ENCODE measurements at places on chromosomes 4 and X.

DNA sequence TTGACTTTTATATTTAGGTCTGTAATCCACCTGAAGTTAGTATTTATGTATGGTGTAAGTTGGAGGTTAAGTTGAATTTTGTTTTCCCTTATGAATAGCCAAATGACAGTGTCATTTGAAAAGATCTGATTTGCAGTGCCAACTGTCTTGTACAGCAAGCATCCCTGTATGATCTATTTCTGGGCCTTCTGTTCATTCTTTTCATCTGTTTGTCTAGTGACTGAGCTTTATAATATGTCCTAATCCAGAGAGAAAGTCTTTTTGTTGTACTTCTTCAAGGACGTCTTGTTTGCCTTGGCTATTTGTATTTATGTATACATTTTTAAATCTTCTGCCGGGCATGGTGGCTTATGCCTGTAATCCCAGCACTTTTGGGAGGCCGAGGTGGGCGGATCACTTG is 39.6 kb downstream of the CDKL5 start:
- no peak for DNase-seq

DNA sequence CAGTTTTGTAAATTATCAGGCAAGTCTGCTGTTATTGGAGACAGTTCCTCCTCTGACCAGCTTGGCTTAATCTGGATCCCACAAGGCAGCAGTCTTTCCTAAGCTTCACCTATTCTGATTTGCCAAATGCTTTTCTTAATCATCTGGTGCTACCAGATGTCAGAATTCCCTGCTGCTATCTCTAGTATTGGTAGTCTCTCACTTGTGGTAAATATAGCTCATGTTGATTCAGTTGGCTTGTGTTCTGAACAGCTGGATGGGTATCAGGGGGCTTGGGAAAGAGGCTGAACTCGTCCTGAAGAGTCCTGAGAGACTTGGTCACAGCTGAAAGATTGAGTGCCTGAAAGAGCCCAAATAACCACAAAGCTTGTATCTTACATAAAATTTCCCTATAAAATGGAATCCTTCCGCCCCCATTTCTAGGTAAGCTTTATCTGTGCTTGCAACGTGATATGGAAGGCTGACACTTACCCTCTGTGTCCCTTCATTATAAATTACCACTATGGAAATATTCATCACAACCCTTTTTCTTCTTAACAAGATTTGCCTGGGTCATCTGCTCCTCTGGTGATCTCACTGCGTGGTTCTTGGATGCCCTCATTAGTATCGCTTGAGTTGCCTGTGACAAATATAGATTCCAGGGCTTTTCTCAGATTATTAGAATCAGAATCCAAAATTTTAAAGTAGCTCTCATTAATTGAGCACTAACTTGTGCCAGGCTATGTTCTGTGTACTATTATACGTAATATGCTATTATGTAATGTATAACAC is 104.1 kb upstream of the GPRIN3 start:
- DNase-seq: no peak

DNA sequence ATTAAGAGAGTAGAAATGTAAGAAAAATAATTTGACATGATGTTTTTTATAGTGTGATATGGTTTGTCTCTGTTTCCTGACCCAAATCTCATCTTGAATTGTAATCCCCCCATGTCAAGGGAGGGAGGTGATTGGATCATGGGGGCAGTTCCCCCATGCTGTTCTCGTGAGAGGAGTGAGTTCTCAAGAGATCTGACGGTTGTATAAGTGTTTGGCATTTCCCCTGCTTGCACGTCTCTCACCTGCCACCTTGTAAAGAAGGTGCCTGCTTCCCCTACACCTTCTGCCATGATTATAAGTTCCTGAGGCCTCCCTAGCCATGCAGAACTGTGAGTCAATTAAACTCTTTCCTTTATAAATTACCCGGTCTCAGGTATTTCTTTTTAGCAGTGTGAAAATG is 34.8 kb upstream of the EXOC1L start:
- no peak for DNase-seq

GRCh38 chr4:146709956-146710355 is 71.3 kb downstream of the POU4F2 start:
- DNase-seq: no peak

- no peak for DNase-seq
Measured at GRCh38 chr4:7190691-7191545, 1.4 kb upstream of the SORCS2 start.

- DNase-seq: no peak
Measured at GRCh38 chr4:89741768-89742167, 95.2 kb downstream of the SNCA start.

DNA sequence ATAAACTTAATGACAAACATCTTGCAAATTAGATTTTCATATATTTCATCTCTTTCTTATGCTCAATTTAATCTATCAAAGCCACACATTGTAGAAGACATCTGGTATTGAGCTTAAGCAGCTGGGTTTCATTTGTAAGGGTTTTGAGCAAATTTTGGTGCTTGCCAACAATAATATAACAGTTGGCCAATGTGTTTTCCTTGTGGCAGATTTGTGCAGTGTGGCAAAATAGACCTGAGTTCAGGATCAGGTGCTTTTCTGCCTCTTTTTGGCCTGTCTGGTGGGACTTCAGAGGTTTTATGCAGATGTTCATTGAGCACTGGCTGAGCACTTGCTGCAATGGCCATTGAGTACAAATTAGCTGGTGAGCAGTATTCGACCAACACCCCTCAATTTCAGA is 301.9 kb downstream of the BMPR1B start:
- no peak for DNase-seq

DNA sequence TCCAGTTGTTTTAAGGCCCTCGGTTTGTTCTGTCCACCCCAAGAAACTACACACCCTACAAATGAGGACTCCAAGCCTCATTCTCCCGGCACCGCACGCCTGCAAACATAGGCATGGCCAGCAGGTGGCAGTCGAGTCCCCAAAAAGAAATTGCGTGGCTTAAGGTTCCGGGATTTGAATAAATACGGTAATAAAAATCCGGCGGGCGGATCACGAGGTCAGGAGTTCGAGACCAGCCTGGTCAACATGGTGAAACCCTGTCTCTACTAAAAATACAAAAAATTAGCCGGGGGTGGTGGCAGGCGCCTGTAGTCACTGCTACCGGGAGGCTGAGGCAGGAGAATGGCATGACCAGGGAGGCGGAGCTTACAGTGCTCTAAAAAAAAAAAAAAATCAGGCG is 21.8 kb upstream of the CSF2RA start:
- no peak for DNase-seq

DNA sequence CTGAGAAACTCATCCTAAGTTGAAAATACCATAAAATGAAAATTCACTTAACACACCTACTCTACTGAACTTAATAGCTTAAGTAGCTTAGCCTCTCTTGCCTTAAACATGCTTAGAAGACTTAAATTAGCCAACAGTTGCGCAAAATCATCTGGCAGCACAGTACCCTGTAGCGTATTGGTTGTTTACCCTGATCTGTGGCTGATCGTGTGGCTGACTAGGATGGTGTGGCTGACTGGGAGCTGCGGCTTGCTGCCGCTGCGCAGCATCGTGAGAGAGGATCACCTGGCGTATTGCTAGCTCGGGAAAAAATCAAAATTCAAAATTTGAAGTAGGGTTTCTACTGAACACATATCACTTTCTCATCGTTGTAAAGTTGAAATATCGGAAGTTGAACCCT is 6.3 kb downstream of the RUFY3 start:
- DNase-seq: no peak

- DNase-seq: no peak
Measured at GRCh38 chrX:84475596-84475995, 26.7 kb downstream of the HDX start.

DNA sequence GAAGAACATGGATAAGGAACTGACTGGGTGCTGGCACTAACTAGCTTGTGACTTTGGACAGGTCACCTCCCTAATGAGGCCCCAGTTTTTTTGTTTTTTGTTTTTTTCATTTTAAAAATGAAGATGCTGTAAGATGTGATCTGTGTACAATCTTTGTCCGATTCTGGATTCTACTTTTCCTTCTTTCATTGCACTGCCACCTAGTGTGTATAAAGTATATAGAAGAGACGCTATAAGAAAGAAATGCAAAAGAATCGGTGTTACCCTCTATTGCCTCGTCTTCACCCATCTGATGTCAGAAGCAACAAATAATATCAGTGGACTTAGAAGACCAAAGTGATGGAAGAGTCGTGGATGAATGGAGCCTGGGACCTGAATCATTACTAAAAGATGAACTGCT is 58.6 kb upstream of the P2RY10 start:
- no peak for DNase-seq

- no peak for DNase-seq
Measured at GRCh38 chr4:165563851-165564250, 185.0 kb downstream of the CPE start.

DNA sequence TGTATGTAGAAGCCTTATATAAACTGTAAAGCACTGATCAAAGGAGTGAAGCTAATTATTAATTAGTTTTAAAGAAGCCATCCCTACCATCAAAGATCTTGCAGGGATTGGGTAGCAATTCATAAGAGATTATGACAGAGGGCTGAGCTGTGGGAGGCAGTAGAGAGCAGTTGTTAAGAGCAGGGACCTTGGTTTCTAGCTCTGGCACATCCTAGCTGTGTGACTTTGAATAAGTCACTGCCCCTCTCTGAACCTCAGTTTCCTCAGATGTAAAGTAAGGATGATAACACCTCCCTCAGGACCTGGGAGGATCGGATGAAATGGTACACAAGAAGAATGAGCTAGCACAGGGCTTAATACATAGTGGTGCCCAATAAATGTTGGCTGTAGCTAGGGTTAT is 45.4 kb downstream of the APLN start:
- no peak for DNase-seq

DNA sequence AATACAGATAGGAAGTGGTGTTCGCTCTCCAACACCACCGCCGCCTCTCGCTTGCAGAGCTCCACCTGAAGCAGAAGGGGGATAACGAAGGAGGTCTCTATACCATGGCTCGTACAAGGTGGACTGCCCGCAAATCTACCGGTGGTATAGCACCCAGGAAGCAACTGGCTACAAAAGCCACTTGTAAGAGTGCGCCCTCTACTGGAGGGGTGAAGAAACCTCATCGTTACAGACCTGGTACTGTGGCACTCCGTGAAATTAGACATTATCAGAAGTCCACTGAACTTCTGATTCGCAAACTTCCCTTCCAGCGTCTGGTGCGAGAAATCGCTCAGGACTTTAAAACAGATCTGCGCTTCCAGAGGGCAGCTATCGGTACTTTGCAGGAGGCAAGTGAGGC is 5.2 kb upstream of the BMP15 start:
- DNase-seq: no peak

DNA sequence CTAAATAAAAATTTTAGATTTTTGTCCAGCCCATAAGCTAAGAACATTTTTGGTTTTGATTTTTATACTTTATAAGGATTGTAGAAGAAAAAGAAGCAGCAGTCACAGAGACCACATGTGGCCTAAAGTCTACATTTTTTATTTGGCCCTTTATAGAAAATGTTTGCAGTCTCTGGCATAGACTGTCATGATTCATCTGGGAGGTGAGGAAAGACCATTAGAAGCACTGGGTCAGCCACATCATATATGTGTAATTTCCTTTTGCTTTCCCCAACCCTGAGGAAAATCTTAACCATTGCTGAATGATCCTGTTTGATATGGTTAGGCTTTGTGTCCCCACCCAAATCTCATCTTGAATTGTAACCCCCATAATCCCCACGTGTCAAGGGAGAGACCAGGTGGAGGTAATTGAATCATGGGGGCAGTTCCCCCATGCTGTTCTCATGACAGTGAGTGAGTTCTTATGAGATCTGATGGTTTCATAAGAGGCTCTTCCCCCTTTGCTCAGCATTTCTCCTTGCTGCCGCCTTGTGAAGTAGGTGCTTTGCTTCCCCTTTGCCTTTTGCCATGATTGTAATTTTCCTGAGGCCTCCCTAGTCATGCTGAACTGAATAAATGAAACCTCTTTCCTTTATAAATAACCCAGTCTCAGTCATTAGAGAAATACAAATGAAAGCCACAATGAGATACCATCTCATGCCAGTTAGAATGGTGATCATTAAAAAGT is 12.1 kb upstream of the COPS4 start:
- DNase-seq: no peak

DNA sequence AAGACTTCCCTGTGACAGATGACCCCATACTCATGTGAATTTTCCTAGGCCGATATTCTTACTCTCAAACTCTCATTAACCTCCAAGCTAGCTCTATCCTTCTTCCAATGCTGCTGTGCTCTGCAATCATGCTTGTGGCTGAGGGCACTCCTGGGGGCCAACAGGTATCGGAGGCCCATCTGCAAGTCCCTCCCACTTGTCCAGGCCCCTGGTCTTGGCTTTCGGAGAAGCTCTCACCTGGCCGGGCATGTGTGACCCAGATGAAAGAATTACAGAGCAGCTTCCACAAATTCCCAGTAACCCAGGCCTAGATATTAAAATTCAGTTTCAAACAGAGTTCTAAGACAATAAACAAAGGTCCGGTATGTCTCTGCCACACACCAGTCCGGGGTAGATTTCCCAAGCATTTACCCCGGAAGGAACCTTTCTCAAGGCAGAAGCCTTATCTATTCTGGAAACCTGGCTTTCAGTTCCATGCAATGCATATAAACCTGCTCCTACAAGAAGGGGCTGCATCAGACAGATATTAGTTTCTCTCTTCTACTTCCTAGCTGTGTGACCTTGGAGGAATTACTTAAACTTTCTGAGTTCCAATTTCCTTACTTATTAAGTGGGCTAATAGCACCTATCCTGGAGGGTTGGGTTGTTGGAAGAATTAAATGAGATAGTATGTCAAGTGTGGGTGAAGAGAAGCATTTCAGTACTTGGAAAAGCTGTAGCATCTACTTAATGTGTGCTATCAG is 270.8 kb downstream of the PTTG2 start:
- DNase-seq: no peak

DNA sequence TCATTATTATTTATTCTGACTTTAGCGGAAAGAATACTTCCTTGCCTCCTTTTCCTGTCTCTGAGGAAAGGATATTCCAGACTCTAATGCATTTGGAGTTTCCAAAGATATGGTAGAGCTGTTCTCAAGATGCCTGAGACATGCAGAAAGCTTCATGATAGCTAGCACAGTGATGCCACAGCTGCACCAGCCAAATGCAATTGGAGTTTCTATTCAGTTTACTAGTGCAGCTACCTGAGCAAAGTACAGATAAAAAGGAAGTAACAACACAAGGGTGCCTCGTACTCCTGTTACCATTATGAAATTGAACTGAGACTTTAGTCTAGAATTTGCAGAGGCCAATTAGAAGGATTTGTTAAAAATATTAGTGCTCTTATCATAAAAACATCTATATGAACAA is 57.5 kb upstream of the PARM1 start:
- no peak for DNase-seq

DNA sequence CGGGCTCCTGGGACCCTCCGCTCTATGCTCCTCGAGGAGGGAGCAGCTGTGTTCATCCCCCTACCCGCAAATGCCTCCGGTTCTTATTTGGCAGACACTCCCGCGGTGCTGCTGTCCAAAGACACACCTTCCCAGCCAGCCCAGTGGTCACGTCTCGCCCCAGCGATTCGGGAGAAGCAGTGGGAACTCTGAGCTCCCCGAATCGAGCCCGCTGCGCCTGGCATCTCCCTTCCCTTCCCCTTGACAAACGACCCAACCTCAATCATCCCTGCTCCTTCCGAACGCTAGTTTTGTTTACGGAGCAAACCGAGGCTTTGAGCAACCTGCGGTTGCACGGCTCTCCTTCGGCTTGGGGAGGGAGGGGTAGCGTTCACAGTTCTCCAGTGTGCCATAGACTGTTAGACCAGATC is 317 bp upstream of the FRMPD4 start:
- DNase-seq: no peak
